ENCODE measurements at places on chromosomes 4 and X.

DNA sequence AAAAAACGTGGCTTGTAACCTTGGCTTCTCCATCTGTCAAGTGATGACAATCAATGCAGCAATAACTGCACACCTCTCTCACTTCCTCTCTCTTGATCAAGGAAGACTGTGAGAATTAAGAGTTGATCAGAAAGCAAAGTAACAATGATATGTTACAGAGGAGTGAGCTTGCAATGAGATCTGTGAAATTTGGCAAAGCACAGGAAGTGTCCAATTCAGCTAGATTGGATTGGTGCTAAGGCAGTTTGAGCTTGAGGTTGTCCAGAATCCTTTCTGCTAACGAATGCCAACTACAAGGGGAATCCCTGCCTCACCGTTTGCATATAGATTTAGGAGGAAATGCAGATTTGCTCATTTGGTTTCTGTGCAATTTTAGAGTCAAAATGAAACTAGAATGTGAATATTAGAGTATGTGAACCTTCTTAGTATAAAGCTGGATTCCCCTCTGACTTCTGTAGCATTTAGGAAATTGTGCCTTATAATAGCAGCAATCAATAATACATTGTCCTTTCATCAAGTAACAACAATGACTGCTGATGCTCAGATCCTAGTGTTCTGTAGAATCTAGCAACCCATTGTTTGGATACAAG lies 346.4 kb downstream of the PTTG2 start:
- no peak for DNase-seq

- no peak for DNase-seq
Measured at GRCh38 chr4:105661028-105661427, 47.5 kb downstream of the INTS12 start.

- DNase-seq, result no peak
Measured at GRCh38 chr4:106092361-106093040, 197.2 kb downstream of the NPNT start.

- no peak for DNase-seq
Measured at GRCh38 chr4:148787831-148788477, 345.7 kb upstream of the NR3C2 start.

DNA sequence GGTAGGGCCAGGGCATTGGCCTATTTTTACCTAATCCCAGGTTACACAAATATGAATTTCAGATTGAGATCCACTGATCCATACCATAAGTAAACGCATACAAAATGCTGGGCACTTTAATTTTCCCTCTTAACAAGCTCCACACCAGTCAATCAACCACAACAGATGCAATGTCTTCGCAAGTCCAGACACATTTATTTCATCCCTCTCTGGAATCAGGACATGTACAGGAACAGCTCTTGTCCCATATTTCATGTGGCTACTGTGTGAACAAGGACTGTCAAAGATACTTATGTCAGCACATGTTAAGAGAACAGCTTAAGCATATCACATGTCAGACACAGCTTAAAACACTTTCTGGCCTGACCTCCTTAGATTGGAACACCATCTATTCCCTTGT lies 145.9 kb downstream of the PPP3CA start:
- no peak for DNase-seq

DNA sequence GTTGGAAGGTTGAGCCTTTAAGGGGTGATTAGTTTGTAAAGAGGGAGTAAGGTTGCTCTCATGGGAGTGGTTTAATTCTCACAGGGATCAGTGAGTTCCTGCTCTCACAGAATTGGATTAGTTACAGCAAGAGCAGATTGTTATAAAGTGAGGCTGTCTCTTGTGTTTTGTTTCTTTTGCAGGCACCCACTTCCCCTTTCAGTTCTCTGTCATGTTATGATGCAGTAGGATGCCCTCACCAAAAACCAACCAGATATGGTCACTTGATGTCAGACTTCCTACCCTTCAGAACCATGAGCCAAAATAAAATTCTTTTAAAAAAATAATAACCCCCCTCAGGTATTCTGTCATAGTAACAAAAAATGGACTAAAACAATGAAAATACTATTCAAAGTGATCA lies 19.9 kb upstream of the IGSF1 start:
- no peak for DNase-seq

DNA sequence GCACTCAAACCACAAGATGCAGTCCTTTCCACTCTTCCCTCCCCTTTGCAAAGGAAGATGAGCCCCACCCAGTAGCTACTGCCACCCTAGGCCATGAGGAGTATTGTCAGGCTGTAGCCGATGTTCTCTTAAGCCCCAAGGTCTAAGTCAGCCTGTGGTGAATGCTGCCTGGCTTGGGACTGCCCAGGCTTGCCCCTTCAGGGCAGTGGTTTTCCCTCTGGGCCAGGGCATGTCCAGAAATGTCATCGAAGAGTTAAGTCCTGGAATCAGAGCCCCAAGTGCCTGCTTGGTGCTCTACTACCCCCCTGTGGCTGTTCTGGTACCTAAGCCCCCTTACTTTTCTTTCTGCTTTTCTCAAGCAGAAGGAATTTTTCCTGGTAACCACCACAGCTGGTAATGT lies 11.8 kb upstream of the PGK1 start:
- DNase-seq, result no peak

GRCh38 chrX:47613082-47613481 lies 6.6 kb downstream of the SYN1 start:
- DNase-seq, result no peak

DNA sequence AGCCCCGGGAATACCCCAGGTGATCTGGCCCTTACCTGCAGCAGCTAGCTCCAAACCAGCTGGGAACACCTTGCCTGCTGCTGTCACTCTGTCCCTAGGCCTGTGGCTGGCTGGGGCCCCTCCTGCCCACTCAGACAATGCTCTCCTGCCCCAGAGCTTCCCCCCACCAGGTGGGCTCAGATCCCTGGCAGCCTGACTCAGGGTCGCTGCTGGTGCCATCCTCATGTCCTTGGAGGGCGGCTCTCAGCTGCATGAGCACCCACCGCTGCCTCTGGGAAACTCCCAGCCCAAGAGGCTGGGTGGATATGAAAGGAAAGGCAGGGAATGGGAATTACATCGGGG lies 15.8 kb downstream of the C4orf50 start:
- no peak for DNase-seq

DNA sequence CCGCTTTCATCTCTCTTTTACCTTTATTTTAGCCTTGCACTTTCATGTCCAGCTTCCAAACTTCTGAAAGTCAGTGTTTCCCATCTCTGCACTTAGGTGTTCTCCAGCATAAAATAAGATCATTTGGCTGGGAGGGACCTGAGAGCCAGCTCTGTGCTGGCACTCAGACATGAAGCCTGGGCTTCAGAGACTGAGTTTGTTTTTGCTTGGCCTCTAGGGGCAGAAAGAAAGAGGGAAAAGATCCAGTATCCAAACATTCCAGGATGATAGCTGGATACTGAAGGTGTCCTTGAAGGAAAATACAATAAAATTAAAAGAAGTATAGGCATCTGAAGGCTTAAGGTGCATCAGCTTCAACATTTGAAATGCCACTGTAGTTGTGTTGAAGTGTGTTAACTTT lies 202.4 kb upstream of the ZIC3 start:
- no peak for DNase-seq

DNA sequence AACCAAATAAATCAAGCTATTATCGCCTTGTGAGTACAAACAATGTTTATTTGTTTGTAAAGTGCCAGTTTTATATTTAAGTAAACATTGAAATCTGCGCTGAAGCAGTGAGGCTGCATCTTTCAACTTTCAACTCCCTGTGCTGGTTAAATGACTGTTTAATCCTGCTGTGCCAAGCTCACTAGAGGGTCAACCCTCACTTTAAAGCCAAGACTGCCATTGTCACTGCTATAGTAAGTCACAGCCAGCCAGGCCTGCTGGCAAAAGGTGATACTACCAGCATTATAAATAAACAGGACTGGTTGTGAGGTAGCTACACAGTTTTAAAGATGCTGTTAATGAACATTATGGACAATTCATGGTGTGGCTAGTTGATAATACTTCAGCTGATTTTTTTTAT lies 34.6 kb downstream of the EFHC2 start:
- no peak for DNase-seq

- no peak for DNase-seq
Measured at GRCh38 chr4:58646126-58646525, 1535.9 kb upstream of the IGFBP7 start.

- no peak for DNase-seq
Measured at GRCh38 chrX:4572691-4573090, 859.2 kb upstream of the PRKX start.

DNA sequence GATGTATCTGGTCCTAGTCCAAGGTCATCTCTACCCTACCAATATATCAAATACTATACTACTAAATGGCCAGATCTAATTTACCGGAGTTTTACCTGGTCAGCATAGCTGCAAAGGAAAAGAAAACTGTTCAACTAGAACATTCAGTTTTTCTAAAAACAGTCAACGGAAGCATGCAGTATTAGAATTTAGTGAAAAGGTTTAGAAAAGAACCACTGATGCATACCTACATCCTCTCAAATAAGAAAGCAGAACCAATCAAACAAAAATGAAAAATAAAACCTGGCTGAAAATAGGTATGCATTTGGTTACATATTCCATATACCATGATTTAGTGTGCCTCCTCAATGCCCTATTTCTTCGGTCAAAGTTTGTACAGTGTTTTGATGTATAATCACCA lies 140.0 kb downstream of the CHM start:
- no peak for DNase-seq

DNA sequence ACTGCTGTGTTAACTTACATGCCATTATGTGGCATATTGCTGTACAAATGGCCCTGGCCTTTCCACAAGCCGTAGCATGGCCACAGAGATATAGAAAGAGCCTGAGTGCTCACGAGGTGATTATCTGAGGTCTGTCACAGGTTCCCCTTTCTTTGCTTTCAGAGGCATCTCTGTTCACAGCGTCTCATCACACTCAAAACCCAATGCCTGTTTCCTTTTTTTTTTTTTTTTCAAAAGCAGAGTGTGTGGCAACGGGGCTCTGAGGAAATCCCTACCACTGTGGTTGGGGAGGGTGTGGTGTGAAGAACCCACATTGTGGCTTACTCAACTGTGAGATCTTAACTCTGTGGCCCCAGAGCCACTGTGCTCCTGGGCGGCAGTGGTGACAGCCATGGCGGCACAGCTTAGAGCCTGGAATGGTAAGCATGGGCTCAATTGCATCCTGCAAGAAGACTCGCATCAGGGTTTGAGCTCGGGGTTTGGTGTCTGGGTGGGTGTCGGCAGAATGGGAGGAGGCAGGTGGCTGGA lies 30.8 kb downstream of the RTL5 start:
- peak; percentile 24 for DNase-seq

- no peak for DNase-seq
Measured at GRCh38 chrX:143633461-143634308, 2.2 kb downstream of the SLITRK4 start.

DNA sequence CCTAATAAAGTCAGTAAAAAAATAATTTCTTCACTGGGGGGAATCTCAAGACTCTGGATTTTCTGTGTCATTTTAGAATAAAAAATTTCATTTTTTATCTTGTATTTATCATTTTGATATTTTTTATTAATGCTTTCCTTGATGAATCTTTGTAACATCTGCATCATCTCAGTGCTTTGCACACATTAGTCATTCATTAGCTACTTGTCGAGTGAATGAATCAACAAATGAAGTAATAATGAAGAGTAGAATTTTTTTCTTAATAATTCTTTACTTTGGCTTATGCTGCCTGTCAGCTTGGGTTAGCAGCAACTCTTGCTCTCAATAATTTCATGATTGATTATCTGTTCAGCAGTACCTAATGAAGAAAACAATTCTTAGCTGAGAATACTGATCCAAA lies 530.8 kb downstream of the GRXCR1 start:
- no peak for DNase-seq

- no peak for DNase-seq
Measured at GRCh38 chr4:180398564-180398963, 1844.6 kb upstream of the TENM3 start.

GRCh38 chr4:82789025-82789776 lies 9.4 kb downstream of the SCD5 start:
- DNase-seq, result no peak

DNA sequence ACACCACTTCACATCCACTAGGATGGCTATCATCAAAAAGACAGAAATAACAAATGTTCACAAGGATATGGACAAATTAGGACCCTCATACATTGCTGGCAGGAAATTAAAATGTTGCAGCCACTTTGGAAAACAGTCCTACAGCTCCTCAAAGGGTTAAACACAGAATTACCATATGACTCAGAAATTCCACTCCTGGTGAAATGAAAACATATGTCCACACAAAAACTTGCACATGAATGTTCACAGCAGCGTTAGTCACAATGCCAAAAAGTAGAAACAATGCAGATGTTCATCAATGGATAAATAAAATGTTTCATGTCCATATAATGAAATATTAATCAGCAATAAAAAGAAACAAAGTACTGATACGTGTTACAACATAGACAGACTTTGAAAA lies 15.1 kb downstream of the S100G start:
- DNase-seq, result no peak

DNA sequence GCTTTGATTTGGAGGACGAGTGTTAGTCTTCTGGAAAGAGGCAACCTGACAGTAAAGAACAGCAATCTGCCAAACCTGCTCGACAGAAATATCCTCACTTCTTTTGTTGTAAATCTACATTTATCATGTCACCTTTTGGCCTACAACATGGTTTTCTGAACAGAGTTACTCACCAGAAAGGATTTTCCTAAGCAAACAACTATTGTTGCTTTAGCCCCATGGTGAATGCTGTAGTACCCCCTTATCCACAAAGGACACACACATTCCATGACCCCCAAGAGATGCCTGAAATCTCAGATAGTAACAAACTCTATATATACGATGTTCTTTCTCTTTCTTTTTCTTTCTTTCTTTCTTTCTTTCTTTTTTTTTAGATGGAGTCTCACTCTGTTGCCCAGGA lies 42.7 kb downstream of the TMEM150C start:
- no peak for DNase-seq

- DNase-seq, result no peak
Measured at GRCh38 chrX:31190221-31190975, 118.6 kb upstream of the FTHL17 start.

- DNase-seq, result no peak
Measured at GRCh38 chrX:104679175-104679574, 113.2 kb downstream of the IL1RAPL2 start.

DNA sequence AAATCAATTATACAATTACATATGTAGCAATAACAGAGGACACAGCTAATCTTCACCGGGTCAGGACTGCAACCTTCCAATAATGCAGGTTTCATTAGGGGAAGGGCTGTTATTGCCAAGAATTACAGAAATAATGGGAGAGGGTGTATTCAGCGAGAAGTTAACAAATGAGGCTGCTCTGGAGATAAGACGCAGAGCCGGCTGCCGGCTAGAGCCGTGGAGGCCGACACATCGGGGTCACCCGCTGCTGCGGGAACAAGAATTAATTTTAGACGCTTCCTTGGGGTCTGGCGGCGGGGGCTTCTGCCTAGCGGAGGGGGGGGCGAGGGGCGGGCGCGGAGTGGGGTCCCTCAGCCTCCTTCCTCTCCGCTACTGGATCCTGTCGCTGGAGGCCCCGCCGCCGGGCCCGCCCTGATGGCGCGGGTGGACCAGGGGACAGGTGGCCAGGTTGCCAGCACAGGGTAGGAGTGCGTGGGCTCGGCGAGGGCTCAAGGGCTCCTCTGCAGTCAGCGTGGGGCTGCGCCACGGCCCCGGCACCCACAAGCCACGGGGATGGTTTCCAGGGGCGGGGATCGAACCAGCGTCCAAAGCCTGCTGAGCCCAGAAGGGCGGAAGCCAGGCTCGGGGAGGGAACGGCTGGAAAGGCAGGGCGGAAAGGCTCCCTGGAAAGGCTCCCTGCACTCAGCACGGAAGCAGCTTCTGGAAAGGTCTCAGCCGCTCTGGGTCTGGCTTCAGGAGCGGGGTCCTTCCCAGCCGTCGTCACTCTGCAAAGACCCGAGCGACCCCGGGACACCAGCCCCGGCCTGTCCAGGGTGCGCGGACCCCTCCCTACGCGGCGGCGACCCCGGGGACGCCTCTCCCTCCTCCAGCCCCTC lies 113.8 kb upstream of the NKX1-1 start:
- no peak for DNase-seq

GRCh38 chr4:176539091-176539784 lies 219.5 kb downstream of the SPCS3 start:
- no peak for DNase-seq
